ENCODE measurements at places on chromosomes 12 and 14. TPM values are rescaled to one million over a fixed set of nuclear protein-coding genes. Genes with fewer than 3 reads are reported as not detected.
A peak's percentile ranks its signal among the peaks of the same experiment; 100 is the strongest.

GRCh38 chr12:1488908-1489381 lies 105.4 kb downstream of the FBXL14 start:
- no peaks in the 10 kb centered on the region for H3K27me3 ChIP-seq
- H3K36me3 ChIP-seq = no peaks in the 10 kb centered on the region
- no peak for DNase-seq
- no peak overlapping the region for H3K27ac ChIP-seq
- H3K4me3 ChIP-seq = no peak overlapping the region
- H3K4me1 ChIP-seq = no peaks in the 10 kb centered on the region

DNA sequence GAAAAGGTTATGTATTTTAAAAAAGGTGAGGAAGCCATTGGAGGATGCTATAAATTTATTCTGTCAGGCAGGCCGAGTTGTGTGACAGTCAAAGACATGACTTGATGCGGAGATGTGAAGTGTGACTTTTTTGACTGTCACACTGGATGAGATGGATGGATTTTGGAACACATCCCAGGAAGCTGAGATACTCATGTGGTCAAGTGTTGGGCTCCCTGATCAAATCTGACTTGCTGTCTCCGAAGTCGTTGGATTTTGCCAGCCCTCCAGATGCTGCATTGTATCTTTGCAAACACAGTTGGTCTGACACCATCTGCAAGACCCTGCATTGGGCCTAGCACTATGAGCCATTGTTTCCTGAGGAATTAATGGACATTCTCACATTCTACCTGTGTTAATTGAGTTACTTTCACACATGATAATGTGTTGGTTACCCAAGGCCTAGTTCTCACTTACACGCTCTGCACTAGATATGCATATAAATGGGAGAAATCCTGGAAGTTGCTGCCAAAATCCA lies 204.0 kb upstream of the PRKD1 start:
- H3K36me3 ChIP-seq = no peaks in the 10 kb centered on the region
- no peak overlapping the region for H3K27ac ChIP-seq
- H3K4me3 ChIP-seq = no peak overlapping the region
- no peak for DNase-seq
- H3K4me1 ChIP-seq = no peaks in the 10 kb centered on the region

DNA sequence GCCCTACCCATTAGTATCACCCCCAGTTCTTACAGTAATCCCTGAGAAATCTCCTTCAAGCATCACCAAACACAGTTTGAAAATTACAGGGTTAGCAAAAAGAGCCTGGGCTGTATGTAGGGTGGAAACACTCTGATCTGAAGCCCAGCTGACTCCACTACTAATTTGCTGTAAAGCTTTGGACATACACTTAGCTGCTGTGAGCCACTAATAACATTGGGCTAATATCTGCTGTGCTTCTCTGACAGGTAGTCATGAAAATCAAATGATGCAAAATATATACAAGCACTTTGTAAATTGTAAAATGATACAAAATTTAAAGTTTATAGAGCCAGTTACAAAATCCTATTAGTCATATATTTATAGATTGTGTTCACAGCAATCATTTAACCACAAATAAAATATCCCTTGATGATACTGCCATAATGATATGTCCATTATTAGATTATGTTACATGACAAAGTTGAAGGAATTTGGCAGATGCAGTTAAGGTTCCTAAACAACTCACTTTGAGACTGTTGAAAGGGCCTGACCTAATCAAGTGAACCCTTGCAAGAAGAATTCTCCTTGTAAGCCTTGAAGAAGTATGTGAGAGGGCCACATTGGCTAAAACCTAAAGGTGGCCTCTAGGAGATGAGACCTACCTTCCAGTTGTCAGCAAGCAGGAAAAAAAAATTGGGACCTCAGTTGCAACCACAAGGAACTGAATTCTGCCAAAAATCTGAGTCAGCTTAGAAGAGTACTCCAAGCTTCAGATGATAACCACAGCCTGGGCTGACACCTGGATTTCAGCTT lies 19.0 kb downstream of the TWF1 start:
- H3K4me1 ChIP-seq = no peaks in the 10 kb centered on the region
- no peak overlapping the region for H3K4me3 ChIP-seq
- DNase-seq = no peak
- peaks cover 3% of the 10 kb centered on the region for H3K36me3 ChIP-seq

- no peak overlapping the region for H3K27ac ChIP-seq
- no peaks in the 10 kb centered on the region for H3K4me1 ChIP-seq
- DNase-seq = no peak
- H3K36me3 ChIP-seq = no peaks in the 10 kb centered on the region
- no peaks in the 10 kb centered on the region for H3K27me3 ChIP-seq
Observed at GRCh38 chr12:5506821-5507231, 74.9 kb downstream of the NTF3 start.

- H3K36me3 ChIP-seq = no peaks in the 10 kb centered on the region
- no peaks in the 10 kb centered on the region for H3K4me1 ChIP-seq
- no peak overlapping the region for H3K4me3 ChIP-seq
- no peak for DNase-seq
- no peak overlapping the region for H3K27ac ChIP-seq
Observed at GRCh38 chr12:107431942-107432341, 253.7 kb upstream of the PWP1 start.

DNA sequence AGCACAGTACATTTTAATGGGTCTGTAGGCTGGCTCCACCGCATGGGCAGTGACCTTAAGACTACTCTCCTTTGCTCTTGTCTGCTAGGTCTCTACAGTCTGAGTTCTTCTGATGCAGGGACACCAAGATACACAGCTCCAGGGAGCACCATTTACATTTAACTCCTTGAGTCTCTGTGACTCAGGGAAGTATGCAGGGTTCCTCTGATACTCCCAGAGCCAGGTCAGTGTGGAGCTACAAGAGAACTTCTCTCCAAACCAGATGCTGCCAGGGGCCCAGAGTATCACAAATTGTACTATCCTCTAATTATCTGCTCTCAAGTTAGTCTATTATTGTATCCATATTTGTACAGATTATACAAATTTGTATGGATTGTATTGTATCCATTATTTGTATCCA lies 15.2 kb downstream of the ZFP36L1 start:
- H3K27me3 ChIP-seq = no peaks in the 10 kb centered on the region
- no peak for DNase-seq
- H3K27ac ChIP-seq = no peak overlapping the region
- peaks cover 3% of the 10 kb centered on the region for H3K4me1 ChIP-seq

- H3K27ac ChIP-seq = no peak overlapping the region
- peaks cover 4% of the 10 kb centered on the region for H3K27me3 ChIP-seq
- H3K36me3 ChIP-seq = no peaks in the 10 kb centered on the region
- H3K4me1 ChIP-seq = no peaks in the 10 kb centered on the region
- DNase-seq = no peak
Observed at GRCh38 chr12:103494734-103495468, 867 bp downstream of the C12orf42 start.

DNA sequence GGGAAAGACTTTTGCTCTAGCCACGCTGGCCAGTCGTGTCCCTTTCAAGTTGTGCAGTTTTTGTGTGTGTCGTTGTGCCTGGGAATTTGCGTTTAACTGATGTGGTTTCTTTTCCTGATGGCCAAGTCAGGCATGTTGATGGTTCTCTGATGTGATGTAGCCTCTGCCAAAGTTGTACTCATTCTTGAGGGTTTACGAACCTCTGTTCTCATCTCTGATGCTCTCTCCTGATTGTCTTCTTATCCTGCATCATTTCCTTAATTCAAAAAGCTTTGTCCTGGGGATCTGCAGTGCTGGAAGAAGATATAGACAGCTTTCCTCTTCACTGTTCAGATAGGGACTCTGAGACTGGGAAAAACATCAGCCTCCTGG lies 25.4 kb downstream of the CD9 start:
- H3K36me3 ChIP-seq = no peaks in the 10 kb centered on the region
- H3K4me1 ChIP-seq = no peaks in the 10 kb centered on the region
- H3K4me3 ChIP-seq = no peak overlapping the region

- DNase-seq = no peak
- H3K36me3 ChIP-seq = no peaks in the 10 kb centered on the region
- H3K27me3 ChIP-seq = no peaks in the 10 kb centered on the region
- H3K4me3 ChIP-seq = no peak within 1 kb of the TSS
Observed at GRCh38 chr12:128852885-128853599, at the start of gene GLT1D1. Gene GLT1D1 (plus strand): TSS chr12:128853478. CDS start chr12:128853582, 104 bp downstream.

DNA sequence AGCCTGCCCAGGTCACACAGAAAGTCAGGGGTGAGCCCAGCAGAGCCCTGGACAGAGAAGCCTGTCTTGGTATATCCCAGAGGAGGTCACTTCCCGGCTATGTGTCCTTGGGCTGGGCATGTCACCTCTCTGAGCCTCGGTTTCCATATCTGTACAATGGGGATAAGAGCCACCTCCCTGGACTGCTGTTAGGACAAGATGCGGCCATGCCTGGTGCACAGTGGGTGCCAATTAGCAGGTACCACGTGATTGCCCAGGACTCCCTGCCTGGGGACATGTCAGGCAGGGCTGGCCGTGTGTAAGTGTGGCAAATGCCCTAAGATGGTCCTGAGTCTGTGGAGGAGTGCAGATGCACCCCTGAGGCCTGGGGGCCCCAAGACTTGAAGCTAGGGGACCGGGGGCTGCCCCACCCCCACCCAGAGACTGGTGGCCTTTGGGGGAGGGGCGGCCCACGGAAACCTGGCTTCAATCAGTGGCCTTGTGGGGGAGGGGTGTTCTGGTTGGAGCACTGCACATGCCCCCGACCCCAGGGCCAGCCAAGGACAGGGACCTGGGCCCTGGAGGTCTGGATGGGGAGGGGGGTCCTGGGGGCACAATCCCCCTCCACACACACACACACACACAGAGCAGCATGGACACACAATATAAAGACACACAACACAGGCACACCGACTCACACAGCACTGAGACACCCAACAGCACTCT lies 878 bp downstream of the TMEM119 start:
- DNase-seq = no peak
- H3K36me3 ChIP-seq = no peaks in the 10 kb centered on the region
- no peak overlapping the region for H3K27ac ChIP-seq
- H3K27me3 ChIP-seq = no peaks in the 10 kb centered on the region

GRCh38 chr14:54189748-54190354 lies 207.0 kb upstream of the CDKN3 start:
- H3K4me1 ChIP-seq = no peaks in the 10 kb centered on the region
- H3K27ac ChIP-seq = no peak overlapping the region
- H3K4me3 ChIP-seq = no peak overlapping the region

GRCh38 chr14:77032844-77033621 lies 4.5 kb upstream of the IRF2BPL start:
- H3K27me3 ChIP-seq = no peaks in the 10 kb centered on the region
- peaks cover 74% of the 10 kb centered on the region for H3K4me1 ChIP-seq
- no peak for DNase-seq
- peak overlapping the region; percentile 61 for H3K4me3 ChIP-seq
- peak overlapping the region; percentile 99 for H3K27ac ChIP-seq
- H3K36me3 ChIP-seq = no peaks in the 10 kb centered on the region

The GPR84 gene
- not detected for total RNA-seq

The FOXG1 gene
- total RNA-seq = not detected

The DNAH10 gene
- total RNA-seq = 0.39 TPM

The PPFIA2 gene
- total RNA-seq = not detected

Data from Panc1 (cell line).